Pulmonary artery endothelial cell (primary cell): ENCODE measurements at places on chromosomes 3 and 15. TPM values are rescaled to one million over a fixed set of nuclear protein-coding genes. Genes with fewer than 3 reads are reported as not detected.

Gene TMEM87A
- 42.1 and 47.1 TPM in 2 replicates for total RNA-seq

Gene CHSY1
- total RNA-seq = 50.5 and 58.9 TPM in 2 replicates

Gene FHIT
- 1.1 and 1.3 TPM in 2 replicates for total RNA-seq

Gene KIF15
- 11.5 and 19.8 TPM in 2 replicates for total RNA-seq

Gene WDR72
- total RNA-seq = not detected in 2 replicates

Gene MCTP2
- total RNA-seq = 0.14 and 3.5 TPM in 2 replicates

Gene P2RY14
- total RNA-seq = not detected in 2 replicates
